ENCODE measurements at places on chromosomes 7 and 10. TPM values are rescaled to one million over a fixed set of nuclear protein-coding genes. Genes with fewer than 3 reads are reported as not detected.

Gene SMURF1
- 28.9 TPM for total RNA-seq

Gene VSIR
- total RNA-seq = 133 TPM

Gene DGKB
- total RNA-seq = 2.5 TPM

Gene LRRTM3
- total RNA-seq = 0.42 TPM

Gene RSPH10B2
- 0.21 TPM for total RNA-seq

Gene ZKSCAN1
- 37.5 TPM for total RNA-seq

Gene SPDYE1
- total RNA-seq = not detected

Gene PDAP1
- total RNA-seq = 65.9 TPM

Gene EBF3
- total RNA-seq = 33.9 TPM

Gene ACHE
- total RNA-seq = not detected

Gene PHYH
- total RNA-seq = 27.5 TPM

Gene EN2
- 0.98 TPM for total RNA-seq

Gene FAM25C
- total RNA-seq = not detected

Gene TAS2R5
- 9.0 TPM for total RNA-seq

Gene FEZF1
- total RNA-seq = 0.22 TPM

Gene GDF10
- 10.2 TPM for total RNA-seq

Gene AIFM2
- 17.9 TPM for total RNA-seq

Gene SEMA3D
- 4.8 TPM for total RNA-seq

Gene MBL2
- total RNA-seq = 0.22 TPM

Gene CYP26C1
- 2.2 TPM for total RNA-seq

Gene IQUB
- total RNA-seq = 2.2 TPM

Gene DPP6
- total RNA-seq = 1.7 TPM

Gene EPHA1
- 0.87 TPM for total RNA-seq

Gene LEP
- 15.9 TPM for total RNA-seq

Gene GPR37
- not detected for total RNA-seq

Gene SIRT1
- 23.4 TPM for total RNA-seq

Gene PIP
- not detected for total RNA-seq

Measured in tibial nerve (tissue), 4 donors.